ENCODE measurements at places on chromosomes 12 and 14.

DNA sequence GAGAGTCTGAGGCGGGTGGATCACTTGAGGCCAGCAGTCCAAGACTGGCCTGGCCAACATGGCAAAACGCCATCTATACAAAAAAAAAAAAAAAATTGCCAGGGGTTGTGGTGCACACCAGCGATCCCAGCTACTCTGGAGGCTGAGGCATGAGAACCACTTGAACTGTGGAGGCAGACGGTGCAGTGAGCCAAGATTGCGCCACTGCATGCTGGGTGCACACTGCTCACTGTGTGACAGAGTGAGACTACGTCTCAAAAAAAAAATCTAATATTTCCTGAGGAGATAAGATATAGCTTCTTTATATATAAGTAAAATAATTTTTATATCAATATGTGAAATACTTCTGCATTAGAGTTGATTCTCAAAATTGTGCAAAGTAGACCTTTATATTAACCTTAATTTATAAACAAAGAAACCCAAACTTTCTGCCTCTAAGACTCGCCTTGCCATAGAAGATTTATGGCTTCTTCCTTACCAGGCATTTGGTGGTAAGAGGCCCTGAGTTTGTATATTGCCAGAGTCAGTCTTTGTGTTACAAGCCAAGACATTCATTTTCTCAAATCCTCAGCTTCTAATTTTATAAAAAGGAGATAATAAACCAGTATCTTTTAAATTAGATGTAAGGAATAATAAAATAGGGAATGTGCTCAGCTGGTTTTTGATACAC is 1226.7 kb downstream of the FLRT2 start:
- no peak for DNase-seq

GRCh38 chr14:93725002-93725582 is 63.2 kb downstream of the PRIMA1 start:
- no peak for DNase-seq

GRCh38 chr12:75481774-75482173 is 1.2 kb downstream of the GLIPR1 start:
- DNase-seq, result no peak

DNA sequence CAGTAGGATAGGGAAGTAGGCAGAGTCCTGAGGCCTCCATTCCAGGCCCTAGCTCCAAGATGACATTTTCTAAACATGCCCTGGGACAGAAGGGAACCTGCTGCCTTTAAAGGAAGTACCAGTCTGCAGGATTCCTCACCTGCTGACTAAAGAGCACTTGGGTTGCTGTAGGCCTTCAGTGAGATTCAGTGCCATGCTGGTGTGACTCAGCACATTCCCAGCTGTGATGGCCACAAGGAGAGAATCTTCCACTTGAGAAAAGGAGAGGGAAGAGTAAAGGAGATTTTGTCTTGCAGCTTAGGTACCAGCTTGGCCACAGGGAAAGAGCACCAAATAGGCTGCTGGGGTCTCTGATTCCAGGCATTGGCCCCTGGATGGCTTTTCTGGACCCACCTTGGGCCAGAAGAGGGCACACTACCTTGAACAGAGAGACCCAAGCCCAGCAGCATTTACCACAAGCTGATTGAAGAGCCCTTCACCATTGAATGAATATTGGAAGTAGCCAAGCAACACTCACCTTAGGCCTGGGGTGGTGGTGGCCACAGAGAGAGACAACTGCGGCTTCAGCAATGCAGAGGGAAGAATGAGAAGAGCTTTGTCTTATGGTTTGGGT is 498.3 kb downstream of the KCNH5 start:
- no peak for DNase-seq

DNA sequence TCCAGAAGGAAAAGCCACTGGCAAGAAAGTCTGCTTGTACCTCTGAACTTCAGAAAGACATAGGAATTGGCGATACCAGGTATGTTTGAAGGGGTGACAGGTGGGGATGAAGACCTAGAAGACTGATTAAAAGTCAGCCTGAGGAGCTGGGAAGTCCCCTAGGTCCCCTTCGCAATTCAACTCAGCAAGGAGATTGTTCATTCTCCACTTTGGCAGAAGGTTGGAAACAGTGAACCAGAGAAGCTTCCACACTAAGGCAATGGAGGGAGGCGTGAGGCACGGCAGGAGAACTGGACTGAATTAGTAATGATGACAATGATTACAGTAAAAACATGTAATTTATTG is 240.3 kb upstream of the TMPO start:
- no peak for DNase-seq

DNA sequence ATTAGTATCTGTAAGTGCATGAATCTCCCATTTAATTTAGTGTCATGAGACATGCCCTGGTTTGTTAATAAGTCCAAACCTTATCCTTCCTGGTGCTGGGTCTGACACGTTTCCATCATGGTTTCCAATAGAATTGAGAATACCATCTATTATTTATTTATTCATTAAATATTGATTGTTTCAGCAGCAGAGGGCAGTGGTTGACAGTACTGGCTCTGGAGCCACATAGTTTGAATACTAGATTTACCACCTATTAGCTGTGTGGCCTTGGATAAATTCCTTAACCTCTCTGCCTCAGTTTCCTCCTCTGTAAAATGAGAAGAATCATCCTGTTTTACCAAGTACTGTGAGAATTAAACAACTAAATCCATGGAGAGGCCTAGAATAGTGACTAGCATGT is 941 bp upstream of the STAB2 start:
- DNase-seq, result no peak

GRCh38 chr12:58532855-58533608 is 387.3 kb downstream of the LRIG3 start:
- DNase-seq, result no peak

GRCh38 chr12:128726886-128727285 is 96.9 kb downstream of the SLC15A4 start:
- DNase-seq, result no peak

GRCh38 chr14:97025722-97026121 is 228.5 kb downstream of the VRK1 start:
- DNase-seq, result no peak

DNA sequence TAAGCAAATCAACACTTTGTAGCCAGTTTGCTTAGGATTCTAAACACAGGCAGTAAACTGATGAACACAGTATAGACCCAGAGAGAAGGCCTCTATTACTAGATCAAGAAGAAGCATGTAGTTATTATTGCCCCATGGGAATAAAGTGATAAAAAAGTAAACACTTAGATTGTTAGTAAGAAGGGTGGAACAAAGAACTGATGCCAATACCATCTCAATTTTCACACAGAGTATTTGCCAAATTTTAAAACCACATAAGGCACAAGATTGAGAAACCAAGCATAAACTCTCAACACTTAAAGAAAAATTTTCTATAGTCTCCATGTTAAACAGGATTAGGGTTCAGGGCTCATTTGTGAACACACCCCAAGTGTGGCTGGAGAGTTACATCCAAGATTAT is 77.0 kb upstream of the SYT1 start:
- DNase-seq, result no peak

DNA sequence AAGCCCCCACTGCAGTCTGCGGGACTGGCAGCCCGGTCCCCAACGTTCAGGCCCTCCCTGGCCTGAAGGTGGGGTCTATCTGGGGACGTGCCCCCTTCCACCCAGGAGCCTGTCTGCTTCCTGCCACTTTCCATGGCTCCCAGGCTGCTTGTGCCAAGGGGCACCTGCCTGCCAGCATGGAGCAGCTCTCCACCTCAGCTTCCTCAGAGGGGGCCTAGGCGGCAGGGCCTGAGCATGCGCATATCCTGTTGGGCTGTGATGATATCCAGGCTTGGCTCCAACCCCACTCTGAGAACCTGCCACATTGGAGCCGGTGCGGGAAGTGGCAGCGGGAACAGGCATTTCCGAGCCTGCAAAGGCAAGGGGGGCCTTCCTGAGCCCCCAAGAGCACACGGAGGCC is 57.4 kb downstream of the FUT8 start:
- no peak for DNase-seq

GRCh38 chr14:73713206-73713802 is 880 bp downstream of the PNMA1 start:
- DNase-seq, result no peak

- DNase-seq, result no peak
These were observed 56.7 kb downstream of the MSRB3 start for GRCh38 chr12:65335021-65335714.

GRCh38 chr14:64705381-64706118 is 1.3 kb downstream of the PLEKHG3 start:
- no peak for DNase-seq

GRCh38 chr14:50812856-50813543 is 18.0 kb downstream of the NIN start:
- DNase-seq, result peak; percentile 55

- DNase-seq, result no peak
These were observed 164.9 kb downstream of the NAV3 start for GRCh38 chr12:77995436-77996167.

- DNase-seq, result no peak
These were observed 244.8 kb downstream of the DACT1 start for GRCh38 chr14:58882577-58883018.

DNA sequence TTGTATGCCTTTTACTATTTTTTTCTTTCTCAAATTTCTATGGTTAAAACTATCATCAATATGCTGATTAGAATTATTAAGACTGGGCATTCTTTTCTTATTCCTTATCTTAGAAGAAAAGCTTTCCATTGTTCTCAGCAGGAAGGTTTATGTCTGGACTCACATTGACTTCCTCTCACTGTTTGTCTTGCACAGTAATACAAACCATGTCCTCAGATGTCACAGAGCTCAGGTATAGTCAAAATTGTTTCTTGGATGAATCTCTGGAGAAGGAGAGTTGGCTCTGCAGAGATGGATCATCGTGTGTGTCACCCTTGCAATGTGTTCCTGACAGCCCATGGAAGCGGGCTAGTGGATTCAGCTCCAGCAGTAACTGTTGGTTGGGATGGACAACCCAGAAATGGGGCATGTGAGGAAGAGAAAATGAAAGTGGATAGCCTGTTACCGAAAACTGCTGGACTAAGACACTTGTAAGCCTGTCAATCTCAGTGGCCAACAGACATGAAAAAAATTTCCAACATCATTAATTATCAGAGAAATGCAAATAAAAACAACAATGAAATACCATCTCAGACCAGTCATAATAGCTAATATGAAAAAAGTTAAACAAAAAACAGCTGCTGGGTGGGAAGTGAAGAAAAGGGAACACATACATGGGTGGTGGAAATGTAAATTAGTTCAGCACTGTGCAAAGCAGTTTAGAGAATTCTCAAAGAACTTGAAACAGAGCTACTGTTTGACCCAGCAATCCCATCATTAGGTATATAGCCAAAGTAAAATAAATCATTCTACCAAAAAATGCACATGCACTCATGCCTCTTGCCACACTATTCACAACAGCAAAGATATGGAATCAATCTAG is 967.8 kb downstream of the TMEM121 start:
- DNase-seq, result no peak

- DNase-seq, result no peak
These were observed 104.2 kb upstream of the ABCD2 start for GRCh38 chr12:39723831-39724230.

DNA sequence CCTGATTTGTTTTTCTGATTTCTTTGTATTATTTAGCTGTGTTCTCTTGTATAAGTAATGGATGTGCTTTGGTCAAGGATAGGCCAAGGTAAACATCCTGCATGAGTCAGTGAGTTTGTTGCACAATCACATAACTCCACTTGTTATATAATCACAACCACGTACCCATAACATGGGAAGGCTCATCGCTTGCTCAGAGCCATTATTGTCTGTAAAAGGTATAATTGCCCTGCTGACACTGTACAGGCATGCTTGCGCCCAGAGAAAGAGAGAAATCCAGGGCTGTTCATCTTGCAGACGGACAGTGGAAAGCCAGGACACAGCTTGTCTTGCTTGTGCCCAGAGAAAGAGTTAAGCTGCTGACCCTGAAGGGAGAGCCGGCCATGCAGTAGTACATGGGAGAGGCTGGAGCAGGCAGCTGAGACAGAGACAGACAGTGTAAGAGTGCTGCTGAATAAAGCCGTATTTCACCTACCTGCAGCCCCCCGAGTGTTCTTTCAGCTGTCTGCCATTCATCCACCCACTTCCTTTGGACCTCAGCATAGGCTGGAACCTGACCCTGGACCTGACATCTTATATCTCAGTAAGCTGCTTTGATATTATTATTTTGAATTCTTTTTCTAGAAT is 174.7 kb upstream of the DAAM1 start:
- no peak for DNase-seq

Measured in activated CD8-positive, alpha-beta memory T cell treated with anti-CD3 and anti-CD28 coated beads for 24 hours (primary cell).